ENCODE measurements at places on chromosomes 5 and 9. TPM values are rescaled to one million over a fixed set of nuclear protein-coding genes. Genes with fewer than 3 reads are reported as not detected.

- DNase-seq = no peak
Observed at GRCh38 chr5:94715768-94716167, 97.3 kb downstream of the SLF1 start.

DNA sequence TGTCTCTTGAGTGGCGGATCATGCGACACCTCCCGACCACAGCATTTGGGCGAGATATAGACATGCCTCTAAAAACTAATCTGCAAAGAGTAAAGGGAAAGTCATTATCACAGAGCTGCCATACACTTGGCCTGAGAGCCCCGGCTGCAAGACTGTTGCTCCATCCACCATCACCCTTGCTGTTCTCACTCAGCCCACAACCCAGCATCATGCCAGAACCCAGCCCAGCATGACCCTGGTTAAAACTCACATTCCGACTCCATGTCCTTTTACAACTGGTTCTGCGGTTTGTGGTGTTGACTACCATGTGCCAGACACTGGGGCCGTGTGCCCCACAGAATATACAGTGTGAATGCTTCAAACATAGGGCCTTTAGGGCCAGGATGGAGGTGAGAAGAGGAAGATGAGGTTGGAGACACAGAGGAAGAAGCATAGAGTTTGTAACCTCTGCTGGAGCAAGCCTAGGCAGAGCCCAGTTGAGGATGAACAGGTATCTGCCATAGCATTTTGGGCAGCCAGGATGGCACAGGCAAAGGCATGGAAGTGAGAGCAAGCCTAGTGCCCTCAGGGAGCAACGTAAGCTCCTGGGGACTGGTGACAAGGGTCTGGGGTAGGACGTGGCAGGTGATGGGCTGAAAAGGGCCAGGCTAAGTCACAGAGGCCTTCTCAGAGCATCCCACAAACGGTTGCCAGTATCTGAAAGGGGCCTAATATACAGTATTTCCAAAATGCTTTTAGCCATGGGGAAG is 37.5 kb upstream of the SMU1 start:
- DNase-seq = no peak

- DNase-seq = no peak
Observed at GRCh38 chr5:10289991-10290390, 17.7 kb downstream of the CMBL start.

DNA sequence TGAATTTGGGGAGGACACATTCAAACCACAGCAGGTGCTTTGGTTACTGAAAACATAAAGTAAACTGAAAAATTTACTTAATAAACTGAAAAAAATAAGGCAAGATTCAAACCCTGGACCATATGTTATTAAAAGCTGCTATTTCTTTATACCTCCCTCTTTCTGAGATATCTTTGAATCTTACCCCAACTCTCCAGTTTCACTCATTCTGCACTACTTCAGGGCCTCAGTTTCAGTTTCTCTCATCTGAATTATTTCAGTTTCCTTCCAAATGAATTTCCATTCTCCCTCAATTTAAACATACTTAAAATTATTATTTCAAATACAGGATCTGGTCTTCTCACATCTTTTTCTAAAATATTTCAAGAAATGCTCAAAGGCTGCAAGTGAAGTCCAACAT is 4.9 kb upstream of the OXCT1 start:
- no peak for DNase-seq

DNA sequence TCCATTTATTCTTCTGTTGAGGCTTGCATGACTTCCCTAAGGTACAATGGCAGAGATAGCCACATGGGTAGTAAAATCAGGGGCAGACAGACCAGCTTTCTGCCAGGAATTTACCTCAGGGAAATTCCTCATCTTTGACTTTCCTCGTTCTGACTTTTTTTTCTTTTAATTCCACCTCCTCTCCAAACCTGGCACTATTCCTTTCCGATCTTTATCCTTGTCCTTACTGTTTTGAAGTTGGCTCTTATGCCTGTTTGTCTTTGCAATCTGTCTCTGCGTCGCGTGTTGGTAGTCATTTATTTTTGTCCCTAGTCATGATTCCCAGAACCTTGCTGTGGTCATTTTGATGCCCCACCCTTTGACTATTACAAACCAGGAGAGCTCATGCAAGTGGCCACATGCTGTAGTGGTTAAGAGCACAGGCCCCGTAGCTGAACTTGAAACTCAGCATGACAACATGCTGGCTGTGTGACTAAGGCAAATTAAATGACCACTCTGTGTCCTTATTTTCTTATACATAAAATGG is 19.0 kb downstream of the TMC1 start:
- no peak for DNase-seq

- no peak for DNase-seq
Observed at GRCh38 chr9:104831681-104832080, 67.8 kb downstream of the NIPSNAP3B start.

GRCh38 chr9:37187713-37188439 is 67.5 kb downstream of the ZCCHC7 start:
- DNase-seq = no peak

DNA sequence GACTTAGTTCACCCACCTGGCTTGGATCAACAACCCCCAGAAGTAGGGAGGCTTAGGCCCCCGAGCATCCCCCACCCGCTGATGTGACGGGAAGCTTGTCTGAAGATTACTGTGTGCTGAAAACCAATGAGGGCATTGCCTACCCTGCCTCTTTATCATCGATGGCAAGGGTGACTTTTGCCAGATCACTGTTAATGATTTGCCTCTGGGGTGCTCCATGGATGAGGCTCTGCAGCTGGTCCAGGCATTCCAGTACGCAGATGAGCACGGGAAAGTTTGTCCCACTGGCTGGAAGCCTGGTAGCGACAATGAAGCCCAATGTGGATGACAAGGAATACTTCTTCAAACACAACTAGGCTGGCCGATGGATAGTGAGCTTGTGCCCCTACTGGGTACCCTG is 22.0 kb downstream of the RUFY1 start:
- no peak for DNase-seq

GRCh38 chr5:312845-313244 is 8.7 kb upstream of the AHRR start:
- no peak for DNase-seq

The ANKRD55 gene
- 0.46 TPM for polyA plus RNA-seq

The GARIN3 gene
- polyA plus RNA-seq = not detected

The PRR7 gene
- polyA plus RNA-seq = 0.44 TPM

The OTULINL gene
- polyA plus RNA-seq = 2.7 TPM

The SV2C gene
- polyA plus RNA-seq = 0.08 TPM

The SARDH gene
- 5.4 TPM for polyA plus RNA-seq

The ADAMTS2 gene
- 33.0 TPM for polyA plus RNA-seq

The ZCCHC10 gene
- 22.9 TPM for polyA plus RNA-seq

The TJP2 gene
- polyA plus RNA-seq = 9.7 TPM

Measured in forelimb muscle (tissue), 1 donor.